ENCODE measurements at places on chromosomes 5 and 9.

- DNase-seq, result no peak
Observed at GRCh38 chr5:32311404-32312196, 1.1 kb downstream of the MTMR12 start.

DNA sequence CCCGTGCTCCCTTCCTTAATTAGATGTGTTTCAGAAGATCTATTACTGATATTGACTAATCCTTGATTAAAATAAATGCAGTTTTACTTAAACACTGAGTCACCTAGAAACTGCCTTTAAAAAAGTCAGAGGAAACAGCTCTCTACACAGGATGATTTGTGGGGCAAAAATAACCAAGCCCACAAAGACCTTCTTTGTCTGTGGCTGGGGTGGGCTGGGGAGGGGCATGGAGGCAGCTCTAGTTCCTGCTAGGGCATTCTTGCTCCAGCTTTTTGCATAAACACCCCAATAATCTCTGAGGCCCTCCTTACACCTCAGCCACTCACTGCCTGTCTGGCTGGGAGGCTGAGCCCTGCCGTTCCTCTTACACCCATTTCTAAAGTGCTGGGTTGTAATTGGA, 227.6 kb upstream of the DAP start:
- DNase-seq, result no peak

GRCh38 chr5:179588166-179588565, 35.3 kb downstream of the HNRNPH1 start:
- DNase-seq, result no peak

DNA sequence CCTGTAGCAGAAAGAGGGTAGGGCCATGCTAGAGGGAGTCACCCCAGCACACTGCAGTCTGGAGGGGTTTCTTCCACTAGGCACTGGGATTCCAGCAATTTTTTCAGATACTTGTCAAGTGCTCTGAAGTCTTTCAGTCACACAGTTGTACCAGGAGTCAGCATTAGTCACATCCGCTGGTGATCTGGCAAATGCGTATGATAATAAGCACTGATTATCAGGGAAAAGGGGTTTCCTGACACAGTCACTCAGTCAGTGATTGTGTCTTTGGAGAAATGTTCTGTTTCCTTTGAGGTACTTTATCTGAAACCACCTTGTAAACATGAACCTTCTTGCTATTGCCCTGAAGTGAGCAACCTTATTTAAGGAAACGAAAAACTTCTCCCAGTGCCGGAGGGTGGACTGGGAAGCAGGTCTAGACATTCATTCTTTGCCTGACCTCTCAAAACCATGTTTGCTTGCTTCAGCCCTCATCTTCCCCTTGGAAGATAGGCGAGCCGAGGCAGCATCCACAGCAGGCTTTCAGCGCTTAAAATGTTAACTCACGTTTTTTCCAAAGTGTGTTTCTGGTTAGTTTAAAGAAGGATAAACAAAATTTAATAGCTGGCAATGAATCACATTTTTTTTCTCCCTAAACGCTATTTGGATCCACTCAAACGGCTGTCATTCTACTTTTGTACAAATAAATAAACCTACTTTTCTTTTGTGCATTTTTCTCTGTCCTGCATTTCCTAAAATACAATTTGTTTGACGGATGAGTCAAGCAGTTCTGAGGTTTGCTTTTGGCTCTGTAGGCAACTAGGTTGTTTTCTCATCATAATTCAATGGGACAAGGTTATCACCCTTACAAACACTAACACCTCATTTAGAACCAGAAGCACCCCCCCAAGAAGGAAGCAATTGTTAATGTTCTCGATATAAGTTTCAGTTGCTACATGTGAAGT, 77.7 kb downstream of the FOXD1 start:
- no peak for DNase-seq

DNA sequence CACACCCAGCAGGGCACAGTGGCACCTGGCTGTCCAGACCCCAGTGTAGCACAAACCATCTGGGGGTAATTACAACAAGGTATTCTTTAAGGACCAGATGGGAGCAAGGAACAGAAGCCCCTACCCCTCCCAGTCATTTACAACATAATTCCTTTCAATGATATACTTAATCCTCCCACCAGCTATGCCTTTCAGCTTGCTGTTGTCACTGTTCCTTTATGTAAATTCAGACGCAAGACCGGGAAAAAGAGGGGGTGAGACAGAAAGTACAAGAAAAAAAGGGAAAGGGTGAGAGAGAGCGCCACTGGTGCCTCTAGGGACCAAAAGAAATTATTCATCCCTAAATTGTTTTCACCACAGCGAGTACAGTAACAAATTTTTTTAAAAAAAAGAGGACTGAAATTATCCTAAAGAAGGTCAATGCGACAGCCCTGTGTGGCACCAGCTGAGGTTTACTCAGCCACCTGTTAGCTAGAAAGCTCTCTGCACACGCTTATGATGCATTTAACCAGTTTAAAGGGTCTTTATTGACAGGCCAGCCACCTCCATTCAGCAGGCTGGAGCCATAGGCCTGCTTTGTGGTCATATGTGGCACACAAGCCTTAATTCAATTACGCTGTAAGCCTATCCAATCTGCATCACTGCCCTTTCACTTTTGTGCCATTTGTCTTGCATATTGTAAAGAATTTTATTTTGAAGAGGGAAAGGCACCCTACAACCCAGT, 210.2 kb upstream of the ISL1 start:
- DNase-seq, result no peak

DNA sequence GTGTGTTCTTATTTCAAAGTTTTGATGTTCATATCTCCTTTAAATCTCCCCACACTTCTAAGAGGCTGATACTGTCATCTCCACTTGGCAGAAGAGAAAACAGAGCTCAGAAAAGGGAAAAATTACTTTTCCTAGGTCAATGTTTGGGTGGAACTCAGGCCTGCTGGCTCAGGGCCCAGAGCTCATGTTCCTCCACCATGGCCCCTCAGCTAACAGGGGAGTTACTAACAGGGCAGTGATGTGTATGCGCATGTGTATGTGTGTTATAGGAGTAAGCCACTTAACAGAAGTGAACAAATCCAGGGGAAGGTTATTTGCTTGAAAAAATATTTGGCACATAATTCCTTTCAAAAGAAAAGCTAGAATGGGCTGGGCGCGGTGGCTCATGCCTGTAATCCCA, 2.5 kb downstream of the C1QTNF2 start:
- no peak for DNase-seq

Data from forelimb muscle (tissue), 1 donor.